Activated T-cell treated with anti-CD3 and anti-CD28 coated beads for 24 hours (primary cell): ENCODE measurements at places on chromosomes 16 and 17.

GRCh38 chr16:52460639-52461178, 86.2 kb downstream of the TOX3 start:
- no peak for DNase-seq

- DNase-seq = no peak
Measured at GRCh38 chr16:68823401-68824135, 19.8 kb upstream of the TANGO6 start.

GRCh38 chr17:36864827-36865430, 72.3 kb upstream of the LHX1 start:
- no peak for DNase-seq

DNA sequence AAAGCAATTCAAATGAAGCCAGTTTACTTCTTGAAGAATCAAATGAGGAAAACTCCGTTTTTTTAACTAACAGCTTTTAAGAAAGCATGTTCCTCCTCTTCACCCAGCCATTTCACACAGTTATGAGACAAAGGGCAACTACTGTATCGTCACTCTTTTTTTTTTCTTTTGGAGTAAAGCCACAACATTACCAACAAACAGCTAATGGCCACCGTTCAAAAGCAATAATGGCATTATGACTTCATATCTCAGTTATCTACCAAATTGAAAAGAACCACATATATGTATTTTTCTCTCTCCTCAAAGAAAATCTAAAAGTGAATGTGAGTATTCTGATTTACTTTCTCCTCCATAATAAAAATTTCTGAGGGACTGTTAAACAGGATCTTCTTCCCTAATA, 14.5 kb downstream of the GRB2 start:
- DNase-seq = no peak

DNA sequence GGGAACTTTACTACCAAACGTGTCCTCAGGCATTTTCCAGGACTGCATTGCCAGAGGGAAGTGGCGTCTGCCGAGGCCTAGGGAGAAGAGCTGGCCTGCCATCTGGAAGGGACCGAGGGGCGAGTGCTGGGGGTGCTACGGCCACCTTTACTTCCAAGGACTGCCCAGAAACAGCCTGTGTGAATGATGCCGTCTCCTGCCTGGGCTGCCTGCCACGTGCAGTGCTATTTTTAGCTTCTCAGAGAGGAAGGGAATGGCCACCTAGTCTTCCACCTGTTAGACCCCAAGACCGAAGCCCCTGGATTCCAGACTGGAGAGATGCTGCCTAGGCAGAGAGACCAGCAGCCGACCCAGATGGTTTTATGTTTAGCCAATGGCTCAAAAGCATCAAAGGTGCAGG, 57.2 kb downstream of the VAC14 start:
- no peak for DNase-seq

DNA sequence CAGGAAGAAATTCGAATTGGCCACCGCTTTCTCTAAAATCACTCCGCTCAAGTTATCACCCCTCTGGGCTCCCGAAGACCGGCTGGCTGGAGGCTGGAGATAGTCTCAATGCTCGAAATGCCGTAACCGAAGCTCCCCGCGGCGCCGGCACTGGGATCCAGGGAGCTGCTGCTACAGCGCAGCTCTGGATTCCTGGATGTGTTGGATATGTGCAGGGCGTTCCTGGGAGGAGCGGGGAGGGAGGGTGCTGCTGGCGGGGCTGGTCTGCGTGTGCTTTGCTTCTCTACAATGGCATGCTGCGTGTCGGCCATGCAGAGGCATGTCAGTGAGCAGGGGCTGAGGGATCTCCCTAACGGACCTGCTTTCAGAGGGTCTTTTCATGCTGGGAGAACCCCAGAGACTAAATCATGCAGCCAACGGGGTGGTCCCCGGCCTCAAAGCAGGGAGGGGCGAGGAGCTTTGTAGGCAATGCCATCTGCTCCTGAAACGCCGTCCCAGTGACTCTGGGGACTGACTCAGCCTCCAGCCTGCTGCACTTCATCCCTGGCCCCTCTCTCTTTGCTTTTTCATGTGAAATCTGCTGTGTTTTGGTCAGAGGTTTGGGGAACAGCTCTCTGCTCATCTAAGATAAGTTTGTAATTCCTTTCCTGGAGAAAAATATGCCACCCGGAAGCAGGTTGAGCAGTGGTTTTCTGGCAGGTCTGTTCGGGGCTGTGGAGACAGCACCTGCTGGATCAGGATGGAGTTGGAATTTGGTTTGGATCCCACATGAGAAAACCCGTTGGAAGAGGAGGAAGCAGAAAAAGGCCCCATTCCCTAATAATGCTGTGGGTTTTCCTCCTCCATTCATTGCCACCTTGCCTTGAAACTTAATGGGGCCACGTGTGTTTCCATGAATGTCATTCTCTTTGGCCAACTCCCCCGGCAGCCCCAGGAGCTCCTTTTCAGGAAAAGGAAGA, 311.4 kb downstream of the SEC14L1 start:
- DNase-seq = no peak

- DNase-seq = no peak
Measured at GRCh38 chr16:70692873-70693671, 7.2 kb upstream of the MTSS2 start.

GRCh38 chr17:30244853-30245385, 9.4 kb upstream of the SLC6A4 start:
- DNase-seq = no peak

DNA sequence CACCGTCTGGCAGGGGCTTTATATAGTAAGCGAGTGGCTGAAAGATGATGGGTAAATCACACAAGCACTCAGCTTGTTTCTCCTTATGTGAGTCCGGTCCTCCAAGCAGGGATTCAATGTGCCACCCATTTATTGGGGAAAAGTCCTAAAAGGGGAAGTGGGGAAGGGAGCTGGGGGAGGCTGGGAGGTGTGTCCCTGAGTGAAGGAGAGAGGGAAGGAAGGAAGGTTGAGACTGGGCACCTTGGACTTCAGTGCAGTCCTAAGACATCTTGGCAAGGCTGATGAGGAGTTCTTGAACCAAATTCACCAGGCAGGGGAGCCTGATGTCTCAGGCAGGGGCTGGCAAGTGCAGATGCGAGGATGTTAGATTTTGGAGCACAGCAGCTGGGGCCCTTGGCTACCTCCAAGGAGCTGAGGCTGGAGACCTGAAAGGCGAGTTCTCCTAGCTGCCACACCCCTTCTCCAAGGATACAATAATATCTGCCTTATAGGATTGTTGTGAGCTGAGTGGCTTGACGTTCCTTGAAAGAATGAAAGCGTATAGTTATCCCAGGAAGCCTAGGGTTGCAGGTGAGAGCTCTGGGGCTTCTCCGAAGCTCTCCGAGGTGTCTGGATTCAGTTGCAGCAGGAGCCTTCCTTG, 23.0 kb upstream of the CYLD start:
- no peak for DNase-seq

DNA sequence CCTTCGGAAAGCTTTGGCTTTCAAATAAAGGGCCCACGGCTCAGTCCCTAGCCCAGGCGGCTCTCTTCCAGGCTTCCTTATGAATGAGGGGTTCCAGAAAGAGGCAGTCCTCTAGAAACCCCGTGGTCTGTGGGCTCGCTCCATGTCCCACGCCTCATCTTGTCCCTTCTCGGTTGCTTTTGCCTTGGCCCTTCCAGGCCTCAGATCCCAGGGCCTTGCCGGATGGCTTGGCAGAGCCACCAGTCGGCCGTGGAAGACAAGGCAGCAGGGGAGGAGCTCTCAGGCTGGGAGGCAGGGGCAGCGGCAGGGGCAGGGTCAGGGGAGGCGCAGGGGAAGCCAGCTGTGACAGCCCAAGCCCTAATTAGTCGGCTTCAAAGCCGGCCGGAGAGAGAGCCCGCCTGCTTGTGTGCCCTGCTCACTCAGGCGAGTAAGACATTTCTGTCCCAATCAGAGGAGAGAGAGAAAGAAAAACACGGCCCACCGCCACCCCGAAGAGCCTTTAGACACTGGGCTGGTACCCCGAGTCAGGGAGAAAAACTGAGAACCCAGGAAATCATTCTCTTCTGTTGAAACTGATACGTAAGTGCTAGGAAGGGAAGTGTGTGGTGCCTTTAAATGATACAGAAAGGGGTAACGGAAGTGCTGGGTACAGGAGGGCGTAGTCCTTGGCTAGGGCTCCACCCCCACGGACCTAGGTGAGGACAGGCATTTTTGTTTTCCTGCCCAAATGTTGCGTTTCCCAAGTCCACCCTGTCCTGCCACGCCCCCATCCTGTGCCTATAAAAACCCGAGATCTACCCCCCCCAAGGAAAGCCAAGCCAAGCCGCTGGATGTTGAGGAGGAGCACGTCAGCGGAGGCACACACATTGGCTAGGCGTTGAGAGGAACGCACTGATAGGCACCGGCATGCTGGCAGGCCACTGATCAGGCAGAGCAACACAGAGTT, 27.8 kb upstream of the MEIOC start:
- DNase-seq = no peak

GRCh38 chr17:39171933-39172332, 6.0 kb upstream of the ARL5C start:
- no peak for DNase-seq

- peak; percentile 23 for DNase-seq
Measured at GRCh38 chr17:66302761-66303626, 581 bp downstream of the PRKCA start.

DNA sequence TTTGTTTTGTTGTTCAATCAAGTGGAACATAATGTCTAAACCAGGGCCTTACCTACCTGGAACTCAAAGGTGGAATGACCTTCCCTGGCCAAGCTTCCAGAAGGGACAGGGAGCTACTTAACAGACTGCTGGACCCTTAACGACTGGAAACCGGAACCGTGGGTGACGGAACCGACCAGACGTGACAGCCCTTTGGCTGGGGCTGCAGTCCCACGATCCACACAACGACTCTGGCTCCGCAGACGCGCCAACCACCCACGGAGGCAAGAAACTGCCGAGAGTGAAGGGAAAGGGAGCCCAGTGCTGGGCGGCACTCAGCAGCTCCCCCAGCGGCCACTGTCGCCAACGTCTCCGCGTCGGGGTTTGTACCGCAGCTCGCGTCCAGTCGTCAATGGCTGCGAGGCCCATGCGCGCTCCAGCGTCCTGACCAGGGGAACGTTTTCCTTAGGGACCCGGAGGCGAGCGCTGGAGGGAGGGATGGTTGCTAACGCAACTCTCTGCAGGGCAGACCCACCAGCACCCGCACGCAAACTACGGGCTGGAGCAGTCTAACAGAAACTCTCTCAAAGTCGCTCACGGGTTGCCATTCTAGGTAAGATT, 5.5 kb upstream of the KIF22 start:
- peak; percentile 63 for DNase-seq

GRCh38 chr17:64226132-64226531, 36.9 kb downstream of the TEX2 start:
- no peak for DNase-seq

DNA sequence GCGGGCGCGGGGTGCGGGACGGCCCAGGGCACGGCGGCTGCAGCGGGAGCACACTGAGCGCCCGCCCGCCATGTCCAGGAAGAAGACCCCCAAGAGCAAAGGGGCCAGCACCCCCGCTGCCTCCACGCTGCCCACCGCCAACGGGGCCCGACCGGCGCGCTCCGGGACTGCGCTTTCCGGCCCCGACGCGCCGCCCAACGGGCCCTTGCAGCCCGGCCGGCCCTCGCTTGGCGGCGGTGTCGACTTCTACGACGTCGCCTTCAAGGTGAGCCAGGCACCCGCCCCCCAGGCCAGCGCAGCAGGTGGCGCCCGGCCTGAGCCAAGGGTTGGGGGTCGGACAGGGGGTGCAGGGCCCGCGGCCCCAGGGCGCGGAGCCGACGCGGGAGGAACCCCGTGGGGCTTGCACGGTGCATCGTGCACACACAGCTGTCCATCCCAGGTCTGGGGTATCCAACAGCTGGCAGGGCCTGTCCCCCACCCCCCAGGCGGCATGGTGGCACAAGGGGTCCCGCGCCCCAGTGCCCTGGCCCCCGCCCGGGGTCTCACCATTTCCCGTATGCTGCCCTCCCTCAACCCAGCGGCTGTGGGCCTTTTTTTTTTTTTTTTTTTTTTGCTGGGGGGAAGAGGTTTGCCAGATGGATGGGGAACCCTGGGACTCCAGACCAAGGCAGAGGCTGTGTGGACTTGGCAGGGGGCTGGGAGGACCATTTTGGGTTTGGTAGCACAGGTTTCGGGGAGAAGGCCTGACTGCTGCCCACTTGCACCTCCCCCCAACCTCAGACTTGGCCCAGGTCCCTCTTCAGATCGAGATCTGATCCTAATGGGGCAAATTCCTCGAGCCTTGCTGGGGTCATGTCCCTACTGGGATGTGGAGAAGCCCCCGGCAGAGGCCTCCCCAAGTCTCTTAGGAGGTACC, 547 bp downstream of the RAB26 start:
- no peak for DNase-seq

DNA sequence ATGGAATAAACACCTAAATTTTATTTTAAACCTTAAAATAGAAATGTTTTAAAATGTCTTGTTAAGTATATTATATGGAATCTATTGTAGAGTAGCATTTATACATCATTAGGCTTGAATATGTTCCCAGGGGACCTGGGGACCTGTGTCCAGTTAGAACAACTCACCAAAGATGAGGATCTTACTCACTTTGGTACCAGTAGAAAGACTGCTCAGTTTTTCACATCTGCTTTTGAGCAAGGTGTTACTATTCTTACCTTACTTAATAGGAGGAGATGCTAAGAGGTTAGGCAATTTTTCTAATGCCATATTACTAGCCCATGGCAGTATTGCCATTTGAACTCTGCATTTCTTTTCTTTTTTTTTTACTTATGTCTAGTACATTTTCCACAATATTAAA, 14.7 kb downstream of the STXBP4 start:
- DNase-seq = no peak

GRCh38 chr17:83180996-83181481, 101.6 kb downstream of the METRNL start:
- no peak for DNase-seq

DNA sequence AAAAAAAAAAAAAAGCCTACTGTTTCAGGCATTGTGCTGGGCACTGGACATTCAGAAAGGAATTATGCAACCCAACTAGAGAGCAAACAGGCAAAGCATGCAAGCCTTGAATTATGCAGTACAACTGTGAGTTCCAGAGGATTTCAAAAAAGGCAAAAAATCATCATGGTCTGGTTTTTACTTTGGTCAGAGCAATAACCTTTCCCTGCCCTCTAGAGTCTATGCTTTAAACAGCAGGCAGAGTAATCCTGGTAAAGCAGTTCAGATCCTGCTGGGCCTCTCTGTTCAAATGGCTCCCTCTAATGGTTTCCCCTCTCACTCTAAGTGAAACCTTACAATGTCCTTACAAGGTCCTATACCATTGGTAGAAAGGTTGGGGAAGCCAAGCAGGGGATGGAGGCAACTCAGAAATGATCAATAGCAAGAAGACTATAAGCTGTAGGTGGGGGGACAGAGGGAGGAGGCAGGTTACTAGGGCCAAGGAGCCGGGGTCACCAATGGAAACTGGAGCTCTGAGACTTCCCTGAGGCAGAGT, 4.6 kb upstream of the TAF15 start:
- DNase-seq = no peak
